ENCODE measurements at places on chromosomes 12 and 14. TPM values are rescaled to one million over a fixed set of nuclear protein-coding genes. Genes with fewer than 3 reads are reported as not detected.
A peak's percentile ranks its signal among the peaks of the same experiment; 100 is the strongest.

DNA sequence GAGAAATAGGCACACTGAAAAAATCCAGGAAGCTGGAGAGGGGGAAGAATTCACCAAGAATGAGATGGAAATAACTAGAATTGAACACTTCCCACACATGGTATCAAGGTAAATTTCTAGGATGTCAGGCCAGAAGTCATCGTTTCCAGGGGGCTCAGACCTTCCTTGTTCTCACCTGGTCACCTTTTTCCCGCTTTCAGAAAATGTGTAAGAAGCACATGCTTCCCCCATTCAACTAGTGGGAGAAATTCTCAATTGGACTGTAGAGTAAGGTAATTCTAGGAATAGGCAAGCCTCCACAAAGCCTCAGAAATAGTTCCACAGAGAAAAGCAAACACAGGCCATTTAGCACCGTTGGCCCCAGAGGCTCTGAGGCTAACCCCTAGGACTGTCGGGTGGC is 2.8 kb upstream of the PTMS start:
- no peak for DNase-seq

- DNase-seq: no peak
These were observed 14.1 kb downstream of the SGPP1 start for GRCh38 chr14:63713764-63714163.

DNA sequence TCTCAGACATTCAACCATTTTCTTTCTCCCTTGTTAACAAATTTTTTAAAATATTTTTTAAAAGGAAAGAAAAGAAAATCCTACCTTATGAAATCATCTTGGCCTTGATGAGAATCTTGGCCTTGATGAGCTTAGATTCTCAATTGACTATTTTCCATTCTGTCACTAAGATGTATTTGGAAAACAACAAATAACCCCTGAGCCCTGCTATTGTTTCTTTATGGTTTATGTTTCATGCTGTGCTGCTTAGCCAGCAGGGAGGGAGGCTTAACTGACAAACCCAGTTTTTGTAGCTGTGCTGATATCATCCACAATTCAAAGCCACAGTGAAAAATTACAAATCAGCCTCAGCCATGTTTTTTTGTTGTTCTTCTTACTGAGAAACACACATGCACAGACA is 404.1 kb downstream of the RAD51B start:
- no peak for DNase-seq

DNA sequence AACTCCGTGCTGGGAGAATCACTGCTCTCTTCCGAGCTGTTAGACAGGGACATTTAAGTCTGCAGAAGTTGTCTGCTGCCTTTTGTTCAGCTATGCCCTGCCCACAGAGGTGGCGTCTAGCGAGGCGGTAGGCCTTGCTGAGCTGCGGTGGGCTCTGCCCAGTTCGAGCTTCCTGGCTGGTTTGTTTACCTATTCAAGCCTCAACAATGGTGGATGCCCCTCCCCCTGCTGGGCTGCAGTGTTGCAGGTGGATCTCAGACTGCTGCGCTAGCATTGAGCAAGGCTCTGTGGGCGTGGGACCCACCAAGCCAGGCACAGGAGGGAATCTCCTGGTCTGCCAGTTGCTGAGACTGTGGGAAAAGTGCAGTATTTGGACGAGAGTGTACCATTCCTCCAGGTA is 43.7 kb downstream of the GPR137C start:
- no peak for DNase-seq

DNA sequence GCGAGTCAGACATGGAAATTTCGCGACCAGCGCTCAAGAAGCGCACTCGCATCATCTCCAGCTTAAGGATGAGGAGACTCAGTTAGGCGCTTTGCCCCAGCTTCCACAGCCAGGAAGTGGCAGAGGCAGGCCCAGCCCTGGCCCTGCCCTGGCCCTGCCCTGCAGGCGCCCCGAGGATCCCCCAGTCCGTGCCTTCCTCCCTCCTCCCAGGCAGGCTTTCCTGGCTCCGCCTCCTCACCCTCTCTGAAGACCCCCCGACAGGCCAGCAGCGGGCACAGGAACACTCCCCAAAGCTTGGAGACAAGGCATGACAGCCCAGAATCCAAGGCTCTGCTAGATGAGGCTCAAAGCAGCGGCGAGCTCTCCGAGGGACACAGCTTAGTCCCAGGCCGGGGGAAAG is 25.1 kb downstream of the UBR7 start:
- no peak for DNase-seq

GRCh38 chr14:96445844-96446710 is 54.1 kb downstream of the AK7 start:
- no peak for DNase-seq

- no peak for DNase-seq
These were observed 48.2 kb upstream of the TMCC3 start for GRCh38 chr12:94698578-94698977.

DNA sequence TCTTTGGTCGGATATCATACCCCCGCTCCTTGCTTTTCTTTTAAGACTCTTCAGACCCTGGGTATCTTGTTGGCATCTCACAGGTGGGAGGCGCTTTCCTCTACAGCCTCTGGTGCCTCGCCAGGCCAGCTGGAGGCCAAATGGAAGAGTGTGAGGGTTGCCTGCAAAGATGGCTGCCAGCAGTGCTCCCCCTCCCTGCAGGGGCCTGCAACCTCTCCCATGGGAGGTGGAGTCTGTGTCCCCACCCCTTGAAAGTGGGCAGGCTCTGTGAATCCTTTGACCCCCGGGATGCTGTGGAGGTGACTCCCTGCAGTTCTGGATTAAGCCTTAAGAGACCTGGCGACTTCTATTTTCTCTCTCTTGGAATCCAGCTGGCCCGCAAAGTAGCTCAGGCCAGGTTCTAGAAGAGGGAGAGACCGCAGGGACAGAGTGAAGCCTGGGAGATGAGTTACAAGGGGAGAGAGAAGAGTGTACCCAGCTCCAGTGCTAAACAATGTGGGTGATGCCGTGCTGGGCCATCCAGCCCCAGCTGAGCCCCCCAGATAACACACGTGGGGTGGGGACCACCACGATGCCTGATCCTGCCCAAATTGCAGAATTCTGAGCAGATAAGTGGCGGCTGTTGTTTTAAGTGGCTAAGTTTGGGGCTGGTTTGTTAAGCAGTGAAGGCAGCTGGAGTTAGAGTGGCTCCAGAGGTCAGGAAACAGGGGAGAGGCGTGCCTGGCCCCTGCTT is 37.9 kb upstream of the NCOR2 start:
- no peak for DNase-seq

- DNase-seq: peak; percentile 70
These were observed 99.6 kb downstream of the RIN3 start for GRCh38 chr14:92613008-92613658.

- no peak for DNase-seq
These were observed 4.7 kb downstream of the TTC8 start for GRCh38 chr14:88829188-88829587.

- no peak for DNase-seq
These were observed 67.5 kb upstream of the C14orf180 start for GRCh38 chr14:104512061-104512460.

DNA sequence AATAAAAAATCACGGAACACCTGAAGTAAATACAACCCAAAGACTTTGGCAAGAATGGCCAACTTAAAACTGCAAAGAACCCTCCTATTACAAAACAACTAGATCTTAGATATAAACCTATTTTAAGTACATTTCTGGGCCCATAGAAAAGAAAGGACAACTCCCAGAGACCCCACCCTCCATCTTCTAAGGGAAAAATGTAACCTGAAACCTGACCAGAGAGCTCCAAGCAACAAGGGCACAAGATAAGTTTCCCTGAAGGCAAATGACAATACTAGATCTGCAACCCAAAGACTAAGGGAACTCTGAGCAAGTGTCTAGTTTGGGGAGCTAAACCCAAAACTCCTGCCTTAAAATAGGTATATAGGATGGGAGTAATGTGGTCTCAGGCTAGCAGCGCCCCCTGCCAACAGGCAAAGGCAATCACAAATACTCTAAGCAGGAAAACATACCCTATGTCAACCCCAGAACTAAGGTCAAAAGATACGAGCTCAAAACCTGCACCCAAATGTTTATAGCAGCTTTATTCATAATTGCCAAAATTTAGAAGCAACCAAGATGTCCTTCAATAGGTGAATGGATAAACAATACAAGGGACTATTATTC is 218.9 kb downstream of the ITPR2 start:
- no peak for DNase-seq

GRCh38 chr14:38910092-38910491 is 192.9 kb downstream of the SEC23A start:
- no peak for DNase-seq

DNA sequence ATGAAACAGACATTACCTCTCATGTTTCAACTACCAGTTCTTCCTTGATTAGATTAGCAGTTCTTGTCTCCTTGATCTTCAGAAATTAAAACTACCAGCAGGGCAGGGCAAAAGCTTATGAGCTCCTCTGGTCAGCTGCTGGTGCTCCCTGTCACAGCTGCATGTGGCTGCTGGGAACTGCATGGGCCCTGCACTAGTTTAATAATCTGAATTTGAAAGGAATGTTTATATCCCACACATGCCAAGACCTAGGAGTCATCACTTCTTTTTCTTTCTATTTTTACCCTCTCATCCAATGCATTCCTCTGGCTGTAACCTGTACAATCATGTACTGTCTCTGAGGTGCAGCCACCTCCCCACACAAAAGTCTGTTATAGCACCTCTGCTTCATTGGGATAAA is 73.9 kb downstream of the ARMH4 start:
- DNase-seq: no peak

- no peak for DNase-seq
These were observed 381.6 kb downstream of the VRK1 start for GRCh38 chr14:97178781-97179180.

GRCh38 chr12:4134448-4135263 is 138.9 kb upstream of the CCND2 start:
- DNase-seq: no peak

DNA sequence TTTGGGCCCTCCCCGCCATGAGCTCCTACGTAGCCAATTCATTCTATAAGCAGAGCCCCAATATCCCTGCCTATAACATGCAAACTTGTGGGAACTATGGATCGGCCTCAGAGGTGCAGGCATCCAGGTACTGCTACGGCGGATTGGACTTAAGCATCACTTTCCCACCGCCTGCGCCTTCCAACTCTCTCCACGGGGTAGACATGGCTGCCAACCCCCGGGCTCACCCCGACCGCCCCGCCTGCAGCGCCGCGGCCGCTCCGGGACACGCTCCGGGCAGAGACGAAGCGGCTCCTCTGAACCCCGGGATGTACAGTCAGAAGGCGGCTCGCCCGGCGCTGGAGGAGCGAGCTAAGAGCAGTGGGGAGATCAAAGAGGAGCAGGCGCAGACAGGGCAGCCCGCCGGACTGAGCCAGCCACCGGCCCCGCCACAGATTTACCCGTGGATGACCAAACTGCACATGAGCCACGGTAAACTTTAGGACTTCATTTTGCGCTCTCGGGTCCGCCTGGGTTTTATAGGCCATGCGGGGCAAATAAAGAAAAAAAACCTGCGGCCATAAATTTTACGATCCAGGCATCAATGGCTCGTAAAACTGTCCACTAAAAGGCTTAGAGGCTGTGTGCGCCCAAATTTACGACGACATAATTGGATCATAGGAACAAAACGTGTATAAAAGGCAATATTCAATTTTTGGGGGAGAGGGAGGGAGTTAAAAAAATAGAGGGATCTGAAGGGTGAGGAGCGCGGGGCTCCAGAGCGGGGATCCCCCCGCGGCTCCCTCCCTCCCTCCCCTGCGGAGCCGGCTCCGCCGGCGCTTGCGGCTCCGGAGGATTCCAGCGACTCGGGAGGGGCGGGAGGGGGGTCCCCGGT is 493 bp downstream of the HOXC5 start:
- no peak for DNase-seq

DNA sequence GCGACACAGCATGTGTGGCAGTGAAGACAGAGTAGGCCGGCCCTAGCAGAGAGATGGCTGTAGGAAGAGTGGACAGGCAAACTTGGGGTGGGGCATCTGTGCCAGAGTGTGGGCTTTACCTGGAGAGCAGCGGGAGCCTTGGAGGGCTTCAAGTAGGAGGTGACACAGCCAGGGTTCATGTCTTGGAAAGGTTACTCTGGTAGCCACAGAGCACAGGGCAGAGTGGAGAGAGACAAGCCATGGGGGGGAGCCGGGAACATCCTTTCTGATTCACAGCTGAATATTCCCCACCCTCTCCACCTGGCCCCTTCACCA is 53.5 kb upstream of the DIO3 start:
- no peak for DNase-seq

DNA sequence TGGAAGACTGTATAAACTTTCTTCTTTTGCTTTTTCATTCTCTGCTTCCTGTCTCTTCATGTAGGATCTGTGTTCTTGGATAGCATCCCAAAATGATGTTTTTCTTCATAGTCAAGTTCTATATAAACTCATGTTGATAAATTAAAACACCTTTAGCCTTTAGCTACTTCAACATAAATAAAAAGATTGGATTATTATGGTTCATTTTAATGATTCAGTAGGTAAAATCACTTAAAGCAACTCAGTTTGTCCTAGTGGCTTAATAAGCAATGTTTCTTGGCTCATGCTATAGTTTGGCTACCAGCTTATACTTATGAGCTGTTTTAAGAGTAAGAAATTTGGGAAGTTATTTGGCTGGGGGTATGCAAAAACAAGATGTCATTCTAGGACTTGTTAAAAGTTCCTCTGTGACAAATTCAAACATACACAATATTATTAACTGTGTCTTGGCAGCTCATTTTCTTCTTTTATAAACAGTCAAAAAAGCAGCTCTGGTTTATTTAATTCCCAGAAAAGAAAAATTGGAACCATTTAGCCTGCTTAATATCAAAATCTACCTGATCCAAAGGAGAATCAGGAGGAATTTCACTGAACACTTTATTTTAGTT is 111.4 kb downstream of the TMTC3 start:
- DNase-seq: no peak

GRCh38 chr14:69267492-69267891 is 7.5 kb downstream of the GALNT16 start:
- no peak for DNase-seq

DNA sequence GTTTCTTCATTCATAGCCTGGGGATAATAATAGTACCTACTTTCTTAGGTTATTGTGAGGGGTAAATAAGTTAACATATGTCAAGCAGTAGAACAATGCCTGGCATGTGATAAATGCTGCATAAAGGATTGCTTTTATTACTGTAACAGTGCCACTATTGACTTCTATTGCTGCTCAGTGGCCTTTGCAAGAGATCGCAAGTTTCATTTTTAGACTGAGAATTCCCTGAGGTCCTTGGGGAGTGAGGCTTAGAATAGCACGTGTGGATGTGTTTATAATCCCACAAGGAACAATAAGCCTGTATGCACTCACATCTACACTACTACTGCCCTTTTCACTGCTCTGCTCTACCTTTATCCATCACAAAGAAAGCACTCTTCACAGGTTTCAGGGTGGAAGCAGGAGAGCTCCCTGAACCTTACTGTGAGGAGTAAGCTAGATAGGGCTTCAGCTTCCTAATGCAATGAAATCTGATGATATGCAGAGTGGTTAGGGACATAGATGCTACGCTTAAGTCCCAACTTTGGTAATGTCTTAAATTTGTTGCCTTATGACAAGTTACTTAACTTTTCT is 302.6 kb downstream of the SNAPC1 start:
- no peak for DNase-seq

FAM181A gene
- total RNA-seq: not detected

STAT2 gene
- total RNA-seq: 179 TPM

CLEC9A gene
- not detected for total RNA-seq

IAPP gene
- total RNA-seq: not detected

TUBA1A gene
- total RNA-seq: 90.4 TPM

NAA30 gene
- total RNA-seq: 21.2 TPM

ZNF891 gene
- total RNA-seq: 6.0 TPM

OR11H6 gene
- not detected for total RNA-seq

SDS gene
- 0.26 TPM for total RNA-seq

CDKL1 gene
- total RNA-seq: 4.6 TPM

Measured in T-cell (primary cell).